ENCODE measurements at places on chromosomes 11 and 22.

DNA sequence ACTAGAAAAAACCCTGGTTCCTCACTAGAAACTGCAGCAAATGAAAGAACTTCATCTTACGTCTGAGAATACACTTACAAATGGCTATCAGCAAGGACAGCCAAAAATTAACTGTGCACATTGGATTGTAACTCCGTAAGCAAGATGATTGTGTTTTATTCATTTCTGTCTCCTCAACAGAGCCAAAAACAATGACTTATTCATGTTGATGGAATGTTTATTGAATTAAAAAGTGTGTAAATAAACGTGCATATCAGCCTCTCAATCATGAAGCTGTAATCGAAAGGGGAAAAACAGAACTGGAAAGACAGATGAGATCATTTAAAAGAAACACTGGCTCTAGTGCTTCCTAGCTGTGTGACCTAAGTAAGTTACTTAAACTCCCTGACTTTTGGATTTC is 307.5 kb upstream of the ZC3H12C start:
- no peak for DNase-seq

DNA sequence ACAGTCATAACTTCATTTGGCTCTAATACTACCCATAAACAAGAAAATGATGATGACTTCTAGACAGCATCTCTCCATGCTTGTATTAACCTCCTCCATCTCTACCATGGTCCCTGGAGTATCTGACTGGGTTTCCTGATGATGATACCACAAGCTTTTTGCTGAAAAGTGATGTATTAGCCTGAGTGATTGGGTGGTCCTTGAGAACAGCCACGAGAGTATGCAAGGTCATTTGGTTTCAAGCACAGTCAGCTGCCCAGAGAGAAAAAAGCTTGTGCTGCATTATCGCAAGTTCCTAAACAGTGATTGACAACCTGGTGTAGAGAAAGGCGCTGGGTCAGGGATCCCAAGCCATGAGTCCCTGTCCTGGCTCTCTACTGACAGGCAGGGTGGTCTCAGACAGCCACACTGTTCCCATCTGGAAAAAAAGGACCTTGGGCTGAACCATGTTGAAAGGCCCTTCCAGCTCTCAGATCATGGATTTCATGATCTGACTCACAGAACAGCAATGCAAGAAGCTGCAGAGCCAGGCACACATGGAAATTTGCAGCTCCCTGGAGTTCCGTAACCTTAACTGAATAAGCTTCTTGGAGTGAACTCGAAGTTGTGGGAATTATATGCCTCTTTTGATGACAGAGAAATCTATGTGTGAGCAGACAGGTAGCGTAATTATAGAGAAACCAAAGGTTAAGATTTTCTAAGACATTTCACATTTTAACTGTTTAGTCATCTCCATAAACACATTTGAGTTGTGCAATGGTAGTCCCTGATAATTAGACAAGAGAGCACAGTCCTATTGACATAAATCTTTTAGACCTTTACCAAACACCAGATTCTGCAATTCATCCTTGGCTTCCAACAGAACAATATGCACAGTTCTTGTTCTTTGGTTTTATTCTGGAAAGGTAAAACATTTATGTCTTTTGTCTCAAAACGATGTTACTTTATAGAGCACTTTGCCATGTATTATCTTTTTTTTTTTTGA is 54.1 kb upstream of the UBASH3B start:
- no peak for DNase-seq

GRCh38 chr11:123532131-123532530 is 102.1 kb downstream of the GRAMD1B start:
- no peak for DNase-seq

GRCh38 chr22:23681026-23681809 is 9.6 kb upstream of the RGL4 start:
- DNase-seq: no peak

- DNase-seq: no peak
Measured at GRCh38 chr11:130418756-130419155, 9.7 kb downstream of the ADAMTS8 start.

- no peak for DNase-seq
Measured at GRCh38 chr22:18060646-18061620, 16.9 kb upstream of the PEX26 start.

DNA sequence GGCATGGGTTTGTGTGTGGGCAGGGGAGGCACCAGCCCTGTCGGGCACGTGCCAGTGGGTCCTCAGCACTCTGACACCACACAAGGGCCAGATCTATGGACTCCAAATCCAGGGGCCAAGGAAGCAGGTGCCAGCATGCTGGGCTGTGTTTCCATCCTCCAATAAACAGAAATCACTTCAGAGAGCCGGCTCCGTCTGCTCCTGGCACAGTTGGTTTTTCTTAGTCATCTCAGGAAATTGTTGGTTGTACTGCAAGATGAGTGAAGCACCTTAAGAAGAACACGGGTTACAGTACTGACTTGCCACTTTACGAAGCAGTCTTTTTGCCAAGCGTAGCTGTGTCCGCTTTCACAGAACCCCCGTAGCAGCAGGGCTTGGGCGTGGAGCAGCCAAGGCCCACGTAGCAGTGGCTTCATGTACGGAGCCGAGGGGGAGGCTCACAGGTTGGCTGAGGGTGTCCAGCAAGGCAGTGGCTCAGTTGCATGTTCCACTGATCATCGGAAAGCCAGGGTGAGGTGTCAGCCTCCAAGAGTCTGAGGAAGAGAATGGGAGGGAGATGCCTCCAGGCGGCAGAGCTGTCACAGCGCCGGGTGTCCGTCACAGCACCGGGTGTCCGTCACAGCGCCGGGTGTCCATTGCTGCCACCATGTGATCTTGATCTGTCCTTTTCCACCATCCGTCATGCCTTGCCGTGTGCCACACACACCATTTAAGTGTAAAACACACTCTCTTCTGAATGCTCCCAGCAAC is 314.9 kb downstream of the CTTN start:
- no peak for DNase-seq

DNA sequence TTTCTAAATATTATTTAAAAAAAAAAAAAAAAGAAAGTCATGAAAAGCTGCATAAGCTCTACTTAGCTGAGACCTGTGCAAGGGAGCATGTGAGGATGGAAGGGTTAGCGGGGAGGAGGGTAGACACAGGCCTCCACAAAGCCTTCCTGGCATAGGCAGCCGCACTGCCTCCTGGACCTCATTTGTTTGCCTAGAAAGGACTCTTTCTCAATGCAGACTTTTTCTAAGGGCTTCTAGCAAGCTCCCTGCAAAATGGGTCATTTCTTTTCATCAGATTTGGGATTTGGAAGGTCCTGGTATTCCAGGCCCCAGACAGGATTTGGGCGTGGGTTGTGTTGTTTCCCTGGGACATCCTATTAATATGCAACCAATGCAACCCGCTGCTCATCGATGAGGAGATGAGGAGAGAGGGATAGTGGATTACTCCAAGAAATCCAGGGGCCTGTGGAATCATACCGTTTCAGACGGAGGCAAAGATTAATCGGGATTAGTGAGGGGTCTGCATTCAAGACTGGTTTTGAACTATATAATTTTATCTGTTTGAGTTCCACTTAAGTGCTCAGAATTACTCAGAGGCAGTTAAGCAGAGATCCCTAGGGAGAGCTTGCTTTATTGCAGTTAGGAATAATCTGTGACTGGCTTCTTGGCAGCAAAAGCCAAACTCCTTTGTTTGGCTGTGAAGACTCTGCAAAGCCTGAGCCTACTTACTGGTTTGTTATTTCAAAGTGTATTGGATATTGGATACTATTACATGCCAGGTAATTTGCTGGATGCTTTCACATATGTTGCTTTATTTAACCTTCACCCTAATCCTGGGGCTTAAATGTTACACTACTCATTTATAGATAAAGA is 106.9 kb upstream of the NAV2 start:
- DNase-seq: no peak

GRCh38 chr11:60991457-60991856 is 20.0 kb downstream of the CD6 start:
- no peak for DNase-seq

DNA sequence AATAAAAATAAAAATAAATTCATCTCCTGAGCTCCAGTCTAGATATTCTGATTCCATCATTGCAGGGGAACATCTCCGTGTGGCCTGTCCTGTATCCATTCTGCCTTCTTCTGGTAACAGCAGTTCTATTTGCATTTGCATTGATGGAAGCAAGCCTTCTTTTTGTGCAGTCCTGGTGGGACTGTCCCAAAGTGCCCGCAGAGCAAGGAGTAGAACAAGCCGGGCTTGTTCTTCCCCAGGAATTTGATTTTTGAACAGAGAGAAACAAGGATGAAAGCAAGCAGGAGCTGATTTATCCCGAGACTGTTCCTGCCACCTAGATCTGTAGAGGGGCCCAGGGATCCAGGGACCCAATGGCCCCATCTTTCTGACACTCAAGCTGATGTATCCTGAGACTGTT is 65.4 kb downstream of the SYN3 start:
- DNase-seq: no peak

- DNase-seq: no peak
Measured at GRCh38 chr22:46678003-46678657, 57.9 kb downstream of the GRAMD4 start.

DNA sequence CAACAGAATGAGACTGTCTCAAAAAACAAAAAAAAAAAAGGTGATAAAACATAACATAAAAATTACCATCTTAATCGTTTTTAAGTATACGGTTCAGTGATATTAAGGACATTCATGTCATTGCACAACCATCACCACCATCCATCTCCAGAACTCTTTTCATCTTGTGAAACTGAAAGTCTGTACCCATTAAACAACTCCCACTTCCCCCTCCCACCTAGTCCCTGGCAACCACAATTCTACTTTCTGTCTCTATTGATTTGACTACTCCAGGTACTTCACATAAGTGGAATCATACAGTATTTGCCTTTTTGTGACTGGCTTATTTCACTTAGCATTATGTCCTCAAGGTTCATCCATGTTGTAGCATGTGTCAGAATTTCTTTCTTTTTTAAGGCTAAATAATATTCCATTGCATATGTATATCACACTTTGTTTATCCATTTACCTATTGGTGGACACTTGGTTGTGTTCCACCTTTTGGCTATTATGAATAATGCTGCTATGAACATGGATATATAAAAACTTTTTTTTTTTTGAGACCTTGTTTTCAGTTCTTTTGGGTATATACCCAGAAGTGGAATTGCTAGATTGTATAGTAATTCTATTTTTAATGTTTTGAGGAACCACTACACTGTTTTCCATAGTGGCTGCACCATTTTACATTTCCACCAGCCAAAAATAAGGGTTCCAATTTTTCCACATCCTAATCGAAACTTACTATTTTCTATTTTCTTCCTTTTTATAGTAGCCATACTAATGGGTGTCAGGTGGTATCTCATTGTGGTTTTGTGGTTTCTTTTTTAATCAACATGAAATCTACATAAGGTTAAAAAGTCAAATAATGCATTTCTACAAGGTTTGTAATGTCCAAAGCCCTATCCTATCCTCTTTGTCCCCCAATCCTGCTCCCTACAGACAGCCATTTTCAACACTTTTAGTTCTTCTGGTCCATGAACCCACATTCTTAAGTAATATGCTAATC is 23.4 kb upstream of the PIK3C2A start:
- no peak for DNase-seq

DNA sequence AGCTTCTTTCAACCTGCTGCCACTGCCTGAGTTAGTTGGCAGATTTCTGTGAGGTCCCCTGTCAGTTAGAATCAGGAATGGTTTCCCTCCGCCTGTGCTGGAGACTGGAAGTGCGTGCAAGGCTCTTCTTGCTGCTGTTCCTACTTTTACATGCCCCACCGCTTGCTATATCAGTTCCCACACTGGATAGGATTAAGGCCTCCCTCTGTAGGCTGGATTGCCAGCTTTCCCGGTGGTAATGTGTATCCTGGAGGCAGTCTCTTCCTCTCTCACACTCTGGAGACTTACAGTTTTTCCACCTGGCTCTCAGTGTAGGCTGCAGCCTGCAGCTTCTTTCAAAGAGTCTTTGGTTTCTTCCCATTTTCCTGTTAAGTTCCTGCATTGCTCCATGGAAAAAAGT is 66.5 kb downstream of the ARHGAP42 start:
- no peak for DNase-seq

DNA sequence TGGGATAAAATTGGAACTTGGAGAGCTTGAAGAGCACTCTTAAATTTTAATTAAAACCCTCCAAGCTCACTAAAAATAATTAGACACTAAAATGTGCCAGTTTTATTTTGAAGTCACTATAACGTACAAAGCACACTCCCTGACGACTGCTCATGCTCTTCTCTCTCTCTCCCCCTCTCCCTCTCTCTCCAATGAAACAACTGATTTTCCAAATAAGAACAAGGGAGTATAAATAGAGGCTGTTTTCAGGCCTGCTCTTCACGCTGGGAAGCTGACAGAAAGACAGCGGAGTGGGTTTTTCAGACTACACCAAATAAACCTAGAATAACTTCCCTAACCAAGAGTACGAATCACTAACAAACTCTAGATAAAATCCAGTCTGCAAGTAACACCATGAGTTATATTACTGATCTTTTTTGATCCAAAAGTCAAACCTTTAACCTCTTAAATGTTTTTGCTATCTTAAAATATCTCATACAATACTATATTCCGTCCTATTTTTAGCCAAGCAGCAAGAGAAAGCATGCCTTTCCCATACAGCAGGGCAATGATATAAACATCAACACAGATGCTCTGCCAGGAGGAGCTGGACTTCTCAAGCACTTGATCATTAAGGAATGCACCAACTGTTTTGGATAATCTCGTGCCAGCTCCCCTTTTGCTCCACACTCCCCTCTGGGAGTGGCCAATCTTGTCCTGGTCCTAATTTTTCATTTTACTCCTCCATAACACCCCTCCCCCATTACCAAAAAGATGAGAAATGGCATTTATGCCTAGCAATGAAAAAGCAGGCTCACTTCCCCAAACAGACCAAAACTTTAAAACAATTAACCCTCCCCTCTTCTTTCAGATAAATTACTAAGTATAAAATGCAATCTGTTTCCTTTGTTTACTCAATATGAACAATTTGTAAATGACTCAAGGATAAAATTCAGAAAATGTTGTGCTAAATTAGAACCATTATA is 116.9 kb downstream of the SOX6 start:
- no peak for DNase-seq

DNA sequence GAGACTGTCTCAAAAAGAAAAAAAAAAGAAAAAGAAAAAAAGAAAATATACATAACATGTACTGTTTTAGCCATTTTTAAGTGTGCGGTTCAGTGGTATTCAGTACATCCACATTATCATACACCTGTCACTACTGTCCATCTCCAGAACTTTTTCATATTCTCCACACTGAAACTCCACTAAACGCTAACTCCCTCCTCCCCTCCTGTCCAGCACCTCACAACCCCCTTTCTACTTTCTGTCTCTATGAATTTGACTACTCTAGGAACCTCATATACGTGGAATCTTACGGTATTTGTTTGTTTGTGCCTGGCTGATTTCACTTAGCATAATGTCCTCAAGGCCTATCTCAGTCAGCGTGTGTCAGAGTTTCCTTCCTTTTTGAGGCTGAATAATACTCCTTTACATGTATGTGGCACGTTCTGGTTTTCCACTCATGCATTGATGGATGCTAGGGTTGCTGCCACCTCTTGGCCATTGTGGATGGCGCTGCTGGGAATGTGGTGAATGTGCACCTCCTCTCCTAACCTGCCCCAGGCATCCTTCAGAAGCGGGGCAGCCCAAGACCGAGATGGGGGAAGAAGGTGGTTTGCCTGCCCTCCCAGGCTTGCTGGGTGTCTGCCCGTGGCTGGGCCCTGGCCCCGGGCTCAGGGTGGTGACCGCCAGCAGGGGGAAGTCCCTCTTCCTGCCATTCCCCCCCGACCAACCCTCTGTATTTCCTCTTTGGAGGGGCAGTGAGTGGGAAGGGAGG is 60.5 kb downstream of the BCR start:
- DNase-seq: no peak
